Umbilical cord (tissue), 2 donors: ENCODE measurements at places on chromosomes 6 and 20. TPM values are rescaled to one million over a fixed set of nuclear protein-coding genes. Genes with fewer than 3 reads are reported as not detected.

- no peak for DNase-seq
Observed at GRCh38 chr6:72260489-72260888, 361.4 kb upstream of the KCNQ5 start.

- DNase-seq, result no peak
Observed at GRCh38 chr20:24970030-24970553, 21.0 kb downstream of the CST7 start.

- DNase-seq, result peak; percentile 45
Observed at GRCh38 chr20:55830121-55830827, 175.0 kb downstream of the CBLN4 start.

DNA sequence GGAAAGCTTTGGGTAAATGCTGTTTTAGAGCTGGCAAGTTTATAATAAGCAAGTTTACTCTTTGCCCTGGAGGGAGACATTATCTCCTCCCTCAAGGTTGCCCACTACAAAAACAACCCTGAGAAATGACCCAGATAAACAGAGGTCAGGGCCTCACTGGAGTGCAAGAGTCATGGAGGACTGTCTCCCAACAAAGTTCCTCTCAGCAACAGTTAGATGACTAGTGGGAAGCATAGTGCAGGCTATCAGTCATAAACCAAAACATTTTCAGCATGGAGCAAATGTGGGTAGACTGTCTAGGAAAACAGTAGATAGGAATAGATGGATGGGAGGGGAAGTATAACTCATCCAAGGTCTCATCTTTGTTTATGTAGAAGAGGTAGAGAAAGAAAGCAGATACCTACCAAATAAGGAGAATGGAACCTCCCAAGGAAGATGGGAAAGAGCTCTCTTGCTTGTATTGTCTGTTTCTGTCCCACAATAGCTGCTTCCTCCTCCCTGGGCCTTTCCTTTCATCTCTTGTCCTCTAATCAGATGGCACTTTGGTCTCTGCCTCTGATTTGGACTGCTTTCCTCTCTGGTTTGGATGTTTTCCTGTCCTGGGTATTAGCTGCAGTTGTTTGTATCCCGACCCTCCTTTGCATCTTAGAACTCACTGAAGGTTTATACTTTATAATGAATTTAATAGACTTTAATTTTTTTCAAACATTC, 95.4 kb downstream of the WASF1 start:
- no peak for DNase-seq

DNA sequence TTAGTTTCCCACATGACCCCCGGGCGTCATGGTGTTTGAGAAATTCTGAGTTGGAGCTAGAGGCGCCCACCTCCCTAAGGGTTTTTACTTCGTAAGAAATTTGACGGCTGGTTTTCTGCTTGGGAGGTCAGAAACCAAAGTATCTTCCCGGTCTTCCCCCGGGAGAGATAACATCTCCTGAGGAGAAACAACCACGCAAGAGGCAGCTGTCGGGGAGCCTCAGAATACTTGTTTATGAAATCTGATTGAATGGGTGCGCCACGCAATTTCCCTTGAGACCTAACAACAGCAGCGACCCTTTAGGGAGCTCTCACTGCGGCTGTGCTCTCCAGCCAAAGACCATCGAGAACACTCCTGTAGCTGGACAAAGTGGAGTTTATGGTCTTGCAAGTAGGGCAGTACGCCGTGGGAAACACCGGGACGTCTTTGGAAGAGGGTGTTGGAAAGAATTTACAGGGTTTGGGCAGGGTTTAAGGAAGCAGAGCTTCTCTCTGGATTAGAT, 608 bp upstream of the EIF2S2 start:
- DNase-seq, result peak; percentile 52

DNA sequence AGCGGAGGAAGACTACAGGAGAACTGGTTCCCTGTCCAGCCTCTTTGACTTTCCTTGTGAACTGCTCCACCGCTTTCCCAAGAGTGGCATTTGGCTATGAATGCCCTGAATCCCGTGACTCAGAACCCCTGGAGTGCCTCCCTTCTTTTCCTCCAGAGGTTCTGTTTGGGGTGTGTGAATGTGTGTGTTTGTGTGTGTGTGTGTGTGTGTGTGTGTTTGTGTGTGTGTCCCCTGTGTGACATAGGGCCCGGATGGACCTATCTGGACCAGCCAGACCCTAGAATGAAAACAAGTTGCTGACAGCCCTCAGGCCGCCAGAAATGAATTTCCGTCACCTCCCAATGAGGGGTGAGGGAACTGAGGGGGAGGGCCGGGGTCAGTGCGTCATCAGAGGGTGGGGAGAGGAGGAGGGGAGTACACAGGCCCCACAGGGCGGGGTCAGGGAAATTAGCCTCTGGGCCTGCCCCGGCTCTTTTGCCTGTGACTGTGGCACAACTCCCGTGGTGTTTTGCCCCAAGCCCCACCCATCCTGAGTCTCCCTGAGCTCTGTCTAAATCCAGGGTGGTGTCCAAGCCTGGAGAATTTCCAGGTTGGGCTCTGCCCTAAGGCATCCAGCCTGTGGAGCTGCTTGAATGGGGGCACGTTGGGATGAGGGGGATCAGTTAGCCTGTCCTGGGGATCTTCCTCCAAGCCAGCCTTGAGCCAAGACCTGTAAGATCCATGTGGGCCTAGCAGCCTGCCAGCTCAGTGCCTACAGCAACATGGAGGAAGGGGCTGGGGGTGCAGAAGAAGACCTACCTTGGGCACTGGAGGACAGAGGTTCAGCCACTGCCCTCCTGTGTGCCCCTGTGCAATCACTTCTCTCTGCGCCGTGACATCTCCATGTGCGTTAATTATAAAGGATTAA, 15.2 kb upstream of the MRPS18A start:
- DNase-seq, result peak; percentile 99

- peak; percentile 90 for DNase-seq
Observed at GRCh38 chr6:79868098-79868722, 79.1 kb downstream of the ELOVL4 start.

- no peak for DNase-seq
Observed at GRCh38 chr6:142334294-142334693, 32.5 kb downstream of the ADGRG6 start.

DNA sequence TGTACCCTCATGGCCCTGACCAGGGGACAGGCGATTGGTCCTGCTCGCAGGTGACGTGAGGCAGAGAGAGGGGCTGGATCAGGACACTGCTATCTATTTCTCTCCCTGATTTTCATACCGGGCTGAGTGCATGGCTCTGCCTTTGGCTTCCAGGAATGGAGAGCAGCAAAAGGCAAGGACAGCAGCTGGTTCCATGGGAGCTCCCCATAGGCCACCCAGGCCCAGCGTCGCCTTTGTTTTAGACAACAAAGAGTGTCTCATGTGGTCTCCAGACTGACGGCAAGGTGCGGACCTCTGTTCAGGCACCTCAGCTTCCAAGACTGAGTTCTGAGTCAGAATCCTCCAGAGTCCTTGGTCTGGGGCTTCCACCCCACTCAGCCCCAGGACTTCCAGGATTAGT, 123.1 kb downstream of the VEGFA start:
- no peak for DNase-seq

- DNase-seq, result no peak
Observed at GRCh38 chr20:40703975-40704530, 15.0 kb upstream of the MAFB start.

- DNase-seq, result no peak
Observed at GRCh38 chr6:28856620-28857005, 67.2 kb downstream of the TRIM27 start.

DNA sequence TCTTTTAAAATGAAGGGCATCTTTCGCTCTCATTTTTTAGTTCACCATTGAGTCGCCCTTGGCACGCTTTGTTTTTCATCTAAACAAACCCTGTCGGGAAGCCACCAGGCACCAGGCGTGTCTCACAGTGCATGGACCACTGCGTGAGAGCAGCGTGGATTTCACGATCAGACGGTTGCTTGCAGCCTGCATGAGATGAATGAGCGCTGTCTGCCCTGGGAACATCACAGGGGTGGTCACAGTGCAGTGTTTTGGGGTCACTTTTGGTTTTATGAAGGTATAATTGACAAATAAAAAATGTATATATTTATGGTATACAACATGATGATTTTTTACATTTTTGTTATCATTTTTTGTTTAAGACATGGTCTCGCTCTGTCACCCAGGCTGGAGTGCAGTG, 61.3 kb downstream of the CDH4 start:
- no peak for DNase-seq

DNA sequence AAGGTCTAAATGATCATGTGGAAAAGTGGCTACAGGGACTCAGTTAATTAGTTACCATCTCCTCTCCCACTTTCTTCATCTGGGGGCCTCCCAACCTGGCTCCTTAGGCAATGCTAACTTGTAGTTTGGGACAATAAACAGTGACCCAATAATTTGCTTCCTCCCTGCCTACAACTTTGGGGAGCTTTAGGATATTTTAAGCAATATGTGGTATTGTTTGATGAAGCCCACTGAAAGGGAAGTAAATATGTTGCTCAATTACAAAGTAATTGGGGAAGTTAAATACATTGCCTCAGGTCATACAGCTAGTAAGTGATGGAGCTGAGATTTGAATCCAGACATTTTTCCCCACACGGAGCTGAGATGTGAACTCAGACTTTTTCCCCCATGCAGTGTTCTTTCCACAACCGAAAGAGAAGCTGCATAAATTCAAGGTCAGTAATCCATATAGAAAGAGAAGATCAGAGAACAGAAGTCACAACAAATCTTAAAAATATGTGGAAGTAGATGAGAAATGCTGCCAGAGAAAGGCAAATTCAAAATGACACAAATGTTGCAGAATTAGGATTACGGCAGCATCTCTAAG, 26.6 kb downstream of the ZHX3 start:
- DNase-seq, result no peak

GRCh38 chr6:44554194-44554593, 166.7 kb downstream of the CDC5L start:
- no peak for DNase-seq

GRCh38 chr20:5033566-5033965, 32.3 kb upstream of the SLC23A2 start:
- peak; percentile 91 for DNase-seq

GRCh38 chr6:24822696-24823095, 24.0 kb upstream of the ARMH2 start:
- DNase-seq, result no peak

DNA sequence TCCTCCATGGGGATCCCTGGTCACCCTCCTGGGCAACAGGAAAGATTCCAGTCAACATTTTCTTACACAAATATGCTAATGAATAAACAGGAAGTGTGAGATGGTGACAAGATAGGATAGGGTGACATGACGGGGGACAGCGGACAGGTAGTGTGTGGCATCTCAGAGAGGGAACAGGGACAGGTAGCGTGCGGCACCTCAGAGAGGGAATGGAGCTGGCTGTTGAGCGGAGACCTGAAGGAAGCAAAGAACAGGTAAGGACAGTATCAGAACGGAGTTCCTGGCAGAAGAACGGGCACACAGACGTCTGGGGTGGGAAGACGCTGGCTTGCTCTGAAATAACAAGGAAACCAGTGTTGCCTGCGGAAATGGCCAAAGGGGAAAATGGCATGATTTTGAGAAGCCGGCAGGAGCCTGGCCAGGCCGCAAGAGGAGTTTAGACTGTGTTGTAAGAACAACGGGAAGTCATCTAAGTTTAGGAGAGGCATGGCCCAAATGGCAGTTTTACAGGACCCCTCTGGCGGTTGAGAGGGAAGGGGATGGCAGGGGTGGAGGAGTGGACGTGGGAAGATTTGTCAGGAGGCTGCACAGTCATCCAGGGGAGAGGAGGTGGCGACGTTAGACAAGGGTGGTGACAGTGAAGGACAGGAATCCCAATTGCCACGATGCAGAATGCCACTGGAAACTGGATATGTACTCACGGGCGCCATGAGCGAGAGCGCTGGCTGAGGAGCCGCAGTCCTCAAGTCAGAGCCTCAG, 111.6 kb downstream of the JPH2 start:
- no peak for DNase-seq

DNA sequence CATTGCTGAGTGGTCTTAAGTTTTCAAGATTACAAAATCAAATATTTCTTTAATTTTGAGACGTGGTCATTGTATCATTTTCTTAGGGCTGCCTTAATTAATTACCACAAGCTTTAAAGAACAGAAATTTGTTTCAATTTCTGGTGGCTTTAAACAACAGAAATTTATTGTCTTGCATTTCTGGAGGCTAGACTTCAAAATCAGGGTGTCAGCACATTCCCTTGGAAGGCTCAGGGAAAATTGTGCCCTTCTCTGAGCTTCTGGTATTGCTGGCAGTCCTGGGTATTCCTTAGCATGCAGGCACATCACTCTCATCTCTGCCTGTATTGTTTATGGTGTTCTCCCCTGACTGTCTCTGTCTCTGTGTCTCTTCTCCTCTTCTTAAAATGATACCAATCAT, 76.0 kb upstream of the PCSK2 start:
- no peak for DNase-seq

DNA sequence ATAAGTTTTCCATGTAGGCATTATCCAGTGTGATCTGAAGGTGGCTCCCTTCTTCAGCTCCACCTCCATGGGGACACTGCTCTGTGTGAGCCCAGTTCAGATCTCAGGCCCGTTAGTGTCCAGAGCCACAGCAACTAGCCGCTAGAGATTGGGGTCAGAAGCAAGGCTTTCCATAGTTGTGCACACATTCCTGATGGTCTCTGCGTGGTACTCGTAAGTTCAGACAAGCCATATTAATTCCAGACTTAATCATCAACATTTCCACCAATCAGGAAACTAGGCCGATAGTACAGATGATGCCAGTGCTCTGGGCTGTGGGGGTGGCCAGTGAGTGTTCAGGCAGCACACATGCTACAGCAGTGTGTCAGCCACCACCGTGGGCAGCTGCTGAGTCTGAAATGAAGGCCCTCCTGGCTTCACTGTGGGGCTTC, 17.5 kb upstream of the SYNCRIP start:
- no peak for DNase-seq

GRCh38 chr6:105814745-105815536, 271.2 kb upstream of the PRDM1 start:
- no peak for DNase-seq

GRCh38 chr6:10725044-10725443, 2.2 kb downstream of the TMEM14C start:
- DNase-seq, result no peak

DNA sequence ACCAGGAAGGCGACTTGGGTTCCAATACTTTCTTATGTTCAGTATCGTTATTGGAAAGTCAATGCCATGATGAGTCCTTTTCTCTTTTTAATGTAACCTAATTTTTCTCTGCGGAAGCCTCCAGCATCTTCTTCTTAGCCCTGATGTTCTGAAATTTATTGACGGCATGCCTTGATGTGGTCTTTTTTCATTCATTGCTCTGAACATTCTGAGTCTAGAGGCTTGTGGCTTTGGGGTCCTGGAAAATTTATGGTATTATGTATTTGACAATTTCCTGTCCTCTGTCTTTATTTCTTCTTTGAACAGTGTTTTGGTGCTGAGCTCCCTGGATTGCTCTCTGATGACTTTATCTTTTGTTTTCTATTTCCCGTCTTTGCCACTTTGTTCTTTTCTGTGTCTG, 28.7 kb upstream of the MAS1 start:
- DNase-seq, result no peak

Gene ADTRP
- 2.2 TPM for total RNA-seq

Gene SPATS1
- not detected for total RNA-seq

Gene ZBTB24
- total RNA-seq, result 10.4 TPM

Gene NRSN1
- total RNA-seq, result 6.5 TPM

Gene HLA-DOB
- total RNA-seq, result not detected

Gene MTRF1L
- total RNA-seq, result 23.1 TPM

Gene TBC1D22B
- total RNA-seq, result 1.7 TPM

Gene OPN5
- 2.9 TPM for total RNA-seq

Gene TSPYL1
- total RNA-seq, result 48.4 TPM
